ENCODE measurements at places on chromosomes 16 and 17. TPM values are rescaled to one million over a fixed set of nuclear protein-coding genes. Genes with fewer than 3 reads are reported as not detected.
A peak's percentile ranks its signal among the peaks of the same experiment; 100 is the strongest.

GRCh38 chr16:76241755-76242154 is 35.4 kb upstream of the CNTNAP4 start:
- no peak for DNase-seq

DNA sequence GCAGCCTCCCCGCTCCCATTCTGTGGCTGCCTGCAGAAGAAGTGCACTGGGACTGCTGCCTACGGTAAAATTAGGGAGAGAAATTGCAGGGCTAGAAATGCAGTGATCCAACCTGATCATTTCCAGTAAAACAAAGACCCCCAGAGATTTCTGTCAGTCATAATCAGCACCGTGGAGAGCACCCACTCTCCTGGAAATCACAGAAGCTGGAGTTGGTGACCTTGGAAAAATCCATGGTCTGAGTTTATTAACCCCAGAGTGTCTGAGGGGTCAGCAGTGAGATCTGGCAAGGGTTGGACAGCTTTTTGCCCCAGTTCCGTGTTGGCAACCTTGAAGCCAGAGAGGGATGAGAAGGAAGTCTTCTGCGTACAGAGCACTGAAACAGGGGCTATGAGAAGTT is 7.8 kb downstream of the SYCE1L start:
- DNase-seq, result no peak

- DNase-seq, result no peak
These were observed 20.9 kb downstream of the HSD17B2 start for GRCh38 chr16:82055728-82056549.

- no peak for DNase-seq
These were observed 4.8 kb downstream of the RHBDF2 start for GRCh38 chr17:76496464-76496863.

- DNase-seq, result no peak
These were observed 48.3 kb downstream of the ADCY7 start for GRCh38 chr16:50314665-50315064.

GRCh38 chr16:54991525-54991924 is 60.9 kb downstream of the IRX5 start:
- DNase-seq, result no peak

- DNase-seq, result no peak
These were observed 41.4 kb upstream of the PITPNM3 start for GRCh38 chr17:6597727-6598126.

DNA sequence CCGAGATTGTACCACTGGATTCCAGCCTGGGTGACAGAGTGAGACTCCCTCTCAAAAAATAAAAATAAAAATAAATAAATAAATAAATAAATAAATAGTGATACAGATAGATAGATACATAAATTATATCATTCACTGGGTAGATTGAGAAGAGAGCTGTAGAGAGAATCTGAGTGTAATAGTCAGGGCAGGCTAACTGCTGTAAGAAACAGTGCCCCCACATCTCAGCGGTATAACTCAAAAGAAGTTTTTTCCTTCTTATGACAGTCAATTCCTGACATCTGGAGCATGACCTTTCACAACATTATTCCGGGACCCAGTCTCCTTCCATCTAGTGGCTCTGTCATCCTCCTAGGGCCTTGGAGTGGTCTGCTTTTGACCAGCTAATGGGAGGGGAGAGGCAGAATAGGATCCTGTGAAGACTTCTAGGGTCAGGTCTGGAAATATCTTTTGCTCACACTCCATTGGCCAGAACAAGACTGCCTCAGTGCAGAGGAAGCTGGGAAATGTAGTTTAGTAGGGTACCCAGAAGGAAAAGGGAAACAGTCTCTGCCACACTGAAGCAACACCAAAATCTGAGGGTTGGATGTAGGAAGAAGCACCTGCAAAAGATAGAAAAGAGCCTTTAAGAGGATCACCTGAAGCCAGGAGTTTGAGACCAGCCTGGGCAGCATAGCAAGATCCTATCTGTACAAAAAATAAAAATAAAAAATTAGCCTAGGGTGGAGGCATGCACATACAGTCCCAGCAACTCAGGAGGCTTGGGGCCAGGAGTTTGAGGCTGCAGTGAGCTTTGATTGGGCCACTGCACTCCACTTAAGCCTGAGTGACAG is 3.0 kb upstream of the QPRT start:
- no peak for DNase-seq

DNA sequence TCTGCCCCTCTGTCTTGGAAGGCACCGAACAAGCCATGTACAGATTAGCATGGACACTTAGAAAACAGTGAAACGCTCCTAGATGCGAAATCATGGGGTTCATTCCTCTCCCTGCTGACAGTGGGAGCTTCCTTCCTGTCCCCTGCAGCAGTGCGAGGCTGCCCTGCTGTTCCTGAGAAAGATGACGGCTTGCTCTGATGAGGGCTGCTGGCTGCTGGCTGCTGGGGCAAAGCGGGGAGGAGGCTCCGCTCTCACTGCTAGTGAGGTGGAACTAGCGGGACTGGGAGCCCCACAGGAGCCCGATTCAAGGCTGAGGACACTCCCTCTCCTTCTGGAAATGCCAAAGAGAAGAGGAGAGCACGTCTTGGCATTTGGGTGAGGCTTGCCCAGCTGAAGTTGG is 25.9 kb upstream of the CACNG4 start:
- DNase-seq, result no peak

- DNase-seq, result no peak
These were observed 37.1 kb downstream of the TNFRSF13B start for GRCh38 chr17:16934836-16935235.

DNA sequence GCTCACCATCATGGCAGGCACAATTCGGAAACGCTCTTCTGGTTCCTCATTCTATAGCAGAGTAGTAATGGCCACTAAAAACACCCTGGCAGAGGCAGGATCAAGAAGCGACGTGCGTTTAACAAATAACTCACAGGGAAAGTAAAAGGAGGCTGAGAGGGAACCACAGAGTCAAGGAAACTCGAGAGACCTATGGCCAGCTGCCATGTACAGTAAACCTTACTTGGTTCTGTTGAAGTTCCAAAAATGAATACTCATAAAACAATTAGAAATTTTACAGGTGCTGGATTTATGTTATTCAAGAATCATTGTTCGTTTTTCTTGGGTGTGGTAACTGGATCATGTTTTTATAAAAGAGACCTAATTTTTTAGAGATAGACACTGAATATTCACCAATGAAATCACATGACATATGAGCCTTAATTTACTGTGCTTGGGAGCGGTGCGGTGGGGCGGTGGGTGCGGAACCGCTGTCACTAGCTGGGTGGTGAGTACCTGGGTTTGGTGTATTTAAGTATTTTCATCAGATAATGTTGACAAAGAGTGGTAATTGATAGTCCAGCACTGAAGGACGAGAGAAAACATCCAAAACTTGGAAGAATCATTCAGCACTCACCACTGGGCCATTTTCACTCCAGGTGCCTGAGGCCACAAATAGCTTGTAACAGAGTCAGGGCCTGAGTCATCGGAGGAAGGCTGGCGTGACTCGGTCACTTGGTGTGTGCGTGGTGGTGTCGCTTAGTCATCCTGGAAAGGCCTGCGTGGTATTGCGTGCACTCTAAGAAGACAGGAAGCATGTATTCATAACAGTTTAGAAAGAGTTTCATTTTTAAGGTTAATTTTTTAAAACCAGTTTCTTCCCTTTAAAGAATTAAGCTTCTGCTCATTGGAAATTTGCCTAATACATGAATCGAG is 135.4 kb upstream of the CHMP6 start:
- DNase-seq, result no peak

GRCh38 chr17:34920676-34921075 is 40.6 kb downstream of the CCT6B start:
- no peak for DNase-seq

DNA sequence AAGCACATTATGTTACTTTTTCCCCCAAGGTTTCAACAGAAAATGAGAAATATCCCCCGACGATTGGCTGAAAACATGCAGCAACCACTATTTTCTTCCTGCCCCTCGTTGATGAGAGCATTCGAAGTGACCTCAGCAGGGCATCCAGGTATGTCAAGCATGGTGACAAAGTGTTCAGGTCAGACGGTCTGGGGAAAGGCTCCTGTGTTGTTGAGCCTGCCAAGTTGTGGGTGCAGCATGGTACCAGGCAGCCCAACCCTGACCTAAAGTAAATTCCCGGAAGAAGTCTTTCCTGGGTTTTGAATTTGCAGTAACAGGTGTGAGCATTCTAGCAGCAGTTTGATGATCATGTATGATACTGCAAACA is 51.7 kb upstream of the SEC14L1 start:
- no peak for DNase-seq

GRCh38 chr17:39110435-39111136 is 40.9 kb downstream of the PLXDC1 start:
- no peak for DNase-seq

DNA sequence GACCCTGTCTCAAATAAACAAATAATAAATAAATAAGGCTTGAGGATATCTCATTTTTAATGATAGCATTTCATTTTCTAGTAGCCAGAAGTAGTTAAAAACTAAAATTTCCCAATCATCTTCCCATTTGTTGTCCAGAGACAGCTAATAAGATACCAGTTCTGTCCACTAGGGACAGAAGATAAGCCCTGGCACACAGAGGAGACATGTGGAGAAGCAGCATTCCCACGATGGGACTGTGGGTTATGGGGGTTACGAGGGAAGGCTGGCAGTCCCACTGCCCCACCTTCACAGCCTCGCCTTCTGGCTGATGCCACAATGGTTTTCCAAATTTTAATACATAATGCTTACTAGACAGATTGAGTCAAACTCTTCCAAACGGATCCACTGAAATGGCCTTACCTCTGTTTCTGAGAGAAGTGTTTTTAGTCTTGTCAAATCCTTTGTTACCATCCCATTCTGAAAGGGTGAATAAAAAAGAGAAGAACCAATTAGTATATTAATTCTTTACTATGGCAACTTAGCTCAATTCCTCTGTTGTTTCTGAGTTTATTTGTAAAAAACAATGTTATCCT is 44.2 kb downstream of the HELZ start:
- DNase-seq, result no peak

- peak; percentile 75 for DNase-seq
These were observed 336.4 kb downstream of the SEC14L1 start for GRCh38 chr17:77476931-77477805.

- no peak for DNase-seq
These were observed 10.1 kb downstream of the TBC1D24 start for GRCh38 chr16:2484898-2485508.

DNA sequence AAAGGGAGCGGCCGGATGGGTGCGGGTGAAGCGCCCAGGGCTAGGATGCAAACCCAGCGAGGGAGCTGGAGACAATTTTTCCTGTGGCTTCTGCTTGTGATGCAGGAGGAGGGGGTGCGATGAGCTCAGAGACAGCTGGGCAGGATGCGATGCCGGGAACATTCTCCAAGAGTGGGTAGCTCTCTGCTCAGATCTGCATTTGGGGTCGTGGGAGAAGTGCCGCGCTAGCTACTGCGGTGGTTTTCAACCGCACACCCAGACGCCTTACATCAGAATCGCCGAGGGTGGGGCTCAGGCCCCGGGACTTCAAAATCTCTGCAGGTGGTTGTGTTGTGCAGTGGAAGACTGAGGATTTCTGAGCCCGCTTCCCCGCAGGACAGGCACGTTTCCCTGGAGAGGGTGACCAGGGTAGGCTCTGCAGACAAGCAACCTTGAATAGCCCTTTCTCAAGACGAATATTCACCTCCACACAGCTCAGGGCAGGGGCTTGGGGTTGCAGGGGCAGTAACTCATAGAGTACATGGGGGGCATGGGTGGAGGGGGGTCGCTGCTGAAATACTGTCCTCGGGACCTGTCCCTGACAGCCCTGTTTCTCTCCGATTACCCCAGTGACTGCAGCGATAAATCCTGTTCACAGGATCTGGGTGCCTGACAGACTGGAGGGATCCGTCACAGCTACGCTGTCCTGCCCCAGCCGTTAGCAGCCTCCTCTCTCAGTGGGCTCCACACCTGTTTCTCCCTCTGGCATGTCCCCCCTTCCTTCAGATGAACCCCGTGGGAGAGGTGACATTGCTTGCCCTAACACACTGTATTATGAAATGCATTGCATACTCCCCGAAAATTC is 63.3 kb downstream of the HAPSTR1 start:
- no peak for DNase-seq

- DNase-seq, result no peak
These were observed 457.8 kb downstream of the HS3ST4 start for GRCh38 chr16:26149364-26150190.

DNA sequence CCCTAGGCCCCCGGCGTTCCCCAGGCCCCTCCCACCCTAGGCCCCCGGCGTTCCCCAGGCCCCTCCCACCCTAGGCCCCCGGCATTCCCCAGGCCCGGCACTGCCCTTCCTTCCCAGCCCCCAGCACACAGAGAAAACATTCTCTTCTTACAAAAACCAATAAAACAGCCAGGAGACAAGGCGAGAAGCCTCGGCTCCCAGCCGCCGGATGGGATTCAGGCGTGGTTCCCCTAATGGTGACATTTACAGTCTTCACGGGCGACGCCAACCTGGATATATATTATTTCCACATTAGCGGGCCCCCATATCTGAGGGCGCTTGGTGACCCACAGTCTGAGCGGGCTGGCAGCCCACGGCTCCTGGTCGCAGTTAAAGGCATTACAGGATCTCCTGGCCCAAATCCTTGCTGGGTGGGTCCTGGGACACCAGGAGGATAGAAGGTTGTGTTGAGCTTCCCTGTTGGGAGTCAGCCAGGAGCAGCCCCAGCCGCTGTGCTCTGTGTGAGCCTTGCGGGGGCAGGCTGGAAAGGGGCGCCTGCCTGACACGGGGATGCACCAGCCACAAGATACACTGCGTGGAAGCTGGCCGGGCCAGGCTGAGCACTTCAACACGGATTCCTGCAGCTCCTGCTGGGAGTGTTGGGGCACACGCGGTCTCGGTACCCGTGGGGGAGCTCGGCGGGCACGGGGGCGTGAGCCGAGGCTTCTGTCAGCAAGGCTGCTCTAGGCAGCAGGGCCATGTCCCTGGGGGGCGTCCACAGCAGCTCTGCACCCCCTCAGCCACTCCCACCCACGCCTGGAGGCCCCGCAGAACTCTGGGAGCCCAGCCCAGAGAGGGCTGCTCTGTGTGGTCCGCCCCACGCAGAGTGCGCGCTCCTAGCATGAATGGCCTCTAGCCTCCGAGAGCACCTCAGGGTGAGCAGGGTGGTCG is 83.7 kb downstream of the LMF1 start:
- peak; percentile 26 for DNase-seq

GRCh38 chr16:70777973-70778406 is 23.0 kb downstream of the VAC14 start:
- DNase-seq, result no peak

DNA sequence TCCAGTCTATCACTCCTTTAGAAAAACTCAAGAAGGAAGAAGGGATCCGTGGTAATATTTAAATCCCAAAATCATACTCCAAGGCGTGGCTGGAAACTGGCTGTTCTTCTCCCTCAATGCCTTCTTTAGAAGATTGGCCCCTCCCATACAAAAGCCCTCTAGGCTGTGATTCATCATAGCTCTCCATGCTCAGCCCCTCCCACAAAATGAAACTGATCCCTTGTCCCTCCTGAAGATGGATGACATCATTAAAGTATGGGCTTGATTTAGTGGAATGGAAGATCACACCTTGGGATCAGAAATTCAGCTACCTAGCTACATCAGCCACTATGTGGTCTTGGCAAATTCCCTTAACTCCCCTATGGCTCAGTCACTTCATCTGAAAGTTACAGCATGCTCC is 4.1 kb downstream of the GRIN2A start:
- no peak for DNase-seq

Gene ARHGDIG
- total RNA-seq, result 9.3 TPM

Gene ALOX15
- total RNA-seq, result not detected

Gene PRR35
- not detected for total RNA-seq

Gene CDH1
- total RNA-seq, result not detected

Gene HOXB9
- not detected for total RNA-seq

Gene CSH2
- total RNA-seq, result not detected

Gene NPIPB6
- total RNA-seq, result 0.48 TPM

Gene NAGS
- 0.54 TPM for total RNA-seq

Gene CEP295NL
- total RNA-seq, result 0.70 TPM

Gene TBKBP1
- 16.3 TPM for total RNA-seq

Gene EFNB3
- total RNA-seq, result 0.13 TPM
